ENCODE measurements at places on chromosomes 12 and 14. TPM values are rescaled to one million over a fixed set of nuclear protein-coding genes. Genes with fewer than 3 reads are reported as not detected.

The ESRRB gene
- total RNA-seq = 0.32 TPM

The RIMKLB gene
- 0.56 TPM for total RNA-seq

The LYSET gene
- 9.6 TPM for total RNA-seq

The MBD6 gene
- total RNA-seq = 84.8 TPM

The SELPLG gene
- 239 TPM for total RNA-seq

The WNT5B gene
- total RNA-seq = 4.7 TPM

The SALL2 gene
- 1.2 TPM for total RNA-seq

The KLHL33 gene
- total RNA-seq = not detected

The TMEM63C gene
- total RNA-seq = 0.80 TPM

The RIPK3 gene
- 41.9 TPM for total RNA-seq

The E2F7 gene
- total RNA-seq = 16.1 TPM

The HOXC6 gene
- total RNA-seq = not detected

The GDF3 gene
- not detected for total RNA-seq

The CELA1 gene
- total RNA-seq = not detected

The NDUFA9 gene
- total RNA-seq = 116 TPM

The METAP2 gene
- total RNA-seq = 66.2 TPM

The RIMBP2 gene
- not detected for total RNA-seq

The INHBE gene
- 0.07 TPM for total RNA-seq

The GRIP1 gene
- not detected for total RNA-seq

The KRT74 gene
- total RNA-seq = not detected

The PTPRR gene
- total RNA-seq = not detected

The KCNH3 gene
- total RNA-seq = 0.71 TPM

The HRK gene
- not detected for total RNA-seq

The TRIP11 gene
- total RNA-seq = 46.7 TPM

The CLEC1A gene
- not detected for total RNA-seq

The CLBA1 gene
- 0.69 TPM for total RNA-seq

The TAS2R9 gene
- 0.27 TPM for total RNA-seq

The PRPH gene
- not detected for total RNA-seq

The APEX1 gene
- total RNA-seq = 144 TPM

The PDE6H gene
- total RNA-seq = not detected

The ADGRD1 gene
- total RNA-seq = 0.54 TPM
